ENCODE measurements at places on chromosomes 5 and 9.

- DNase-seq = no peak
These were observed 13.3 kb upstream of the QSOX2 start for GRCh38 chr9:136258786-136259516.

DNA sequence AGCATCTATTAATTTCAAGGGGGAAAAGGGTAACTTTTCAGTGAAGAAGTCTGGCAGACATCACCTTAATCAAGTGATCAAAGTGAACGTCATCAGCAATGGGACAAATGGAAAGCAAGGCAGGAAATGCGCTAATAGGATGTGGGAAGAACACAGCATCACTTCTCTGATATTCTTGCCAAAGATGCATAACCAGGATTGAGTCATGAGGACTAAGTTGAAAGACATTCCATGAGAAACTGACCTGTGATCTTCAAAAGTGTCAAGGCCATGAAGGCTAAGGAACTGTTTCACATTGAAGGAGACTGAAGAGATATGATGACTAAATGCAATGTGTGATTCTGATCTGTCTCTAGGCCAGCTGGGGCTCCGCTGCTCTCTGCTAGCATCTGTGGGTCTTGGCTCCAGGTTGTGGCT, 92.9 kb downstream of the NDFIP1 start:
- no peak for DNase-seq

DNA sequence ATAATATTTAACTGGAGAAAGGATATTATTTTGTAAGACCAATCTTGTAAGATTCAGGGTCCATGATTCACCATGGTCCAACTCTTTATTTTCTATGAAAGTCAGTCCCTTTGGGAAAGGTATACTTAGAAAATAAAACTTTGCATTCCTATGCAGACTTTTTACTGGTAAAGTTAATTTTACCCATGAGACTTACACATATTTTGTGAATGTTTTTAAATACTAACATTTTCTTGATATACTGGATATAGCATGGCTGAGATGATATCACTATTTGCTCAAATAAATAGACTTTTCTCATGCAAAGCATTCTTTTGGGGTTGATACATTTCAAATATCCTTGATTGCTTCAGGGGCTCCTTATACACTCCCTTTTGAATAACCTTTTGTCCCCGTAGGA, 512.1 kb downstream of the MAN2A1 start:
- DNase-seq = no peak

GRCh38 chr5:108276187-108277050, 105.5 kb downstream of the FBXL17 start:
- DNase-seq = no peak

GRCh38 chr5:174291162-174291561, 245.7 kb downstream of the NSG2 start:
- DNase-seq = no peak

GRCh38 chr5:167877114-167877722, 414.2 kb upstream of the WWC1 start:
- DNase-seq = no peak

GRCh38 chr5:95857185-95857945, 34.8 kb upstream of the GLRX start:
- no peak for DNase-seq

GRCh38 chr5:167511276-167511675, 780.2 kb upstream of the WWC1 start:
- no peak for DNase-seq

GRCh38 chr5:56757077-56757476, 58.3 kb upstream of the MAP3K1 start:
- no peak for DNase-seq

GRCh38 chr9:77807281-77807683, 159.2 kb upstream of the GNA14 start:
- no peak for DNase-seq

GRCh38 chr5:177502886-177503285, 5.5 kb upstream of the PDLIM7 start:
- no peak for DNase-seq
